Fibroblast of the aortic adventitia (primary cell): ENCODE measurements at places on chromosomes 5 and 9. TPM values are rescaled to one million over a fixed set of nuclear protein-coding genes. Genes with fewer than 3 reads are reported as not detected.

PCDHB4 gene
- total RNA-seq: 0.09 and 0.65 TPM in 2 replicates

TNC gene
- 8.3 and 49.7 TPM in 2 replicates for total RNA-seq

SECISBP2 gene
- 28.4 and 32.6 TPM in 2 replicates for total RNA-seq

NDUFB6 gene
- 39.2 and 63.0 TPM in 2 replicates for total RNA-seq

FOXD4L3 gene
- total RNA-seq: 0.09 TPM in 1 of 2 replicates, not detected in the other

PCDHGB4 gene
- 9.0 and 17.4 TPM in 2 replicates for total RNA-seq

TSSK1B gene
- total RNA-seq: 1.4 TPM in 1 of 2 replicates, not detected in the other

ANXA2R gene
- total RNA-seq: 3.0 and 3.4 TPM in 2 replicates

SPATA31E1 gene
- not detected in 2 replicates for total RNA-seq

CNTFR gene
- 1.3 TPM in 1 of 2 replicates, not detected in the other for total RNA-seq
